ENCODE measurements at places on chromosomes 12 and 14.

DNA sequence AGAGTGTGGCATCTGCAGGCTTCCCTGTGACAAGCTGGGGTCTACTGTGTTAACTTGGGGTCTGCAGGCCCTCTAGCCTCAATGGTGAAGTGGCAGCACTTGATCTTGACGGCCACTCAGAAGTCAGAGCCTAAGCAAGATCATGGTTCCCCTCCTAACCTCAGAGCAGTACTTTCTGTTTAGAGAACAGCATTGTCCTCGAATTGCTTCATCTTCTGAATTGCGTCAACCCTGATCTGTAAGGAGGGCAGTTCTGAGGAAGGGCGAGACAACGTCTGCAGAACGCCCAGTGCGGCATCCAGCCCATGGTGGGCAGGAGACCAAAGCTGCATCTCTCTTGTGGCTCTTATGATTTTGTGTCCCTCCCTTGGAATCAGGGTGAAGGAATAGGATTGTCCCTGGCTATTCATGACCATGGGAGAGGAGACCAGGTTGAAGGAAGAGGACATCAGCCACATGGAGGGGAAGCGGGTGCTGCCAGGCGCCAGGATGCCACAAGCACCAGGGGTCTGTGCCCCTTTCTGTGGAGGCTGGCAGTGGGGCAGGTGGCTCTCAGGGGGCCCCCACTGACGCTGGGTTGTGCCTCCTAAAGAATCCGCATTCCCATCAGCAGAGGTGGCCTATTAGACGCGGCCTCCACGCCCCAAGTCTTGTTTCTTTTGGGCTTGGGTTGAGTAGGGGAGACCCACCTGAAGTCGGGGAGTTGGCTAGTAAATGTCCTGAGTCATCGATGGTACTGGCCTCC, 2.2 kb downstream of the SERPINA9 start:
- DNase-seq: no peak

DNA sequence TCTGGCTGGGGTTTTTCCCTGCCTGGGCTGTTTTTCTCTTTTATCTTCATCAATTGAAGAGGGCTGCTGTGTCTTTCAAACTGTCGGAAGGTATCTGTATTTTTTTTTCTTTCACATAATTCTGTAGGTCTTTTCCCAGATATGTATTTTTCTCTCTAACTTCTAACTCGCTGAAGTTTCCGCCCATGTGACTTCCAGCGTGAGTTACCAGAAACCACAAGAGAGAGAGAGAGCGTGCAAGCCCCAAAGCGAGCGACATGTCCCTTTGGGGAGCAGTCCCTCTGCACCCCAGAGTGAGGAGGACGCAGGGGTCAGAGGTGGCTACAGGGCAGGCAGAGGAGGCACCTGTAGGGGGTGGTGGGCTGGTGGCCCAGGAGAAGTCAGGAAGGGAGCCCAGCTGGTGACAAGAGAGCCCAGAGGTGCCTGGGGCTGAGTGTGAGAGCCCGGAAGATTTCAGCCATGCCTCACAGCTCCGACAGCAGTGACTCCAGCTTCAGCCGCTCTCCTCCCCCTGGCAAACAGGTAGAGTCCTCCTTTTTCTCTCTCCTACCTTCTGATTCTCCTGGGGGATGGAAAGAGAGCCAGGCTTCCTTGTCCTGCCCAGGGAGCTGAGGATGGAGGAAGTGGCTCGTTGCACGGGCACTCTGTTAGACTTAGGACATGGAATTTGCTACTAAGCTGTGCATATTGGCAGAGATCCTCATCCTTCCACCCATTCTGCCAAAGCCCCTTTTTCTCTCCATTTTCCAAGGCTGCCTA, at the start of gene BATF:
BATF (plus strand) TSS at position 246 of the 759 bp plus-strand sequence; CDS start at position 460, 214 bp downstream.
- peak; percentile 61 for DNase-seq

- no peak for DNase-seq
Observed at GRCh38 chr14:101289230-101289690, 272.0 kb upstream of the DIO3 start.

- DNase-seq: no peak
Observed at GRCh38 chr12:21992823-21993222, 51.6 kb upstream of the ABCC9 start.

DNA sequence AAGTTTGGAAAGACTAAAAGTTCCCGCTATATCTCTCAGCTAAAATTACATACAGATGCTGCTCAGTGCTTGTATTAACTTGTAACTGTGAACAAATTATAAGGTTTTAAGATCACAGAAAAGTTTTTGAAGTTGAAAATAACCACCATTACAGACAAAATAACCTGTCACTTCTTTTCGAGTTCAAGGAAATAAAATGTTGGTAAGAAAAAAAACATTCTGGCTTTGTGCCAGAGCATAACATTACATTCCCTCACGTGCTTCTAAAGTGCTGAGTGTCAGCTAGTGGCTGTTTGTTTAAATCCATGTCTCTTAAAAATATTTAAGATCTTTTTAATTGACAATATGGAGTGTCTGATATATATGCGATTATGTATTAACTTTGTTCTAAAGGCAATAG, 27.2 kb upstream of the ADAMTS20 start:
- no peak for DNase-seq

DNA sequence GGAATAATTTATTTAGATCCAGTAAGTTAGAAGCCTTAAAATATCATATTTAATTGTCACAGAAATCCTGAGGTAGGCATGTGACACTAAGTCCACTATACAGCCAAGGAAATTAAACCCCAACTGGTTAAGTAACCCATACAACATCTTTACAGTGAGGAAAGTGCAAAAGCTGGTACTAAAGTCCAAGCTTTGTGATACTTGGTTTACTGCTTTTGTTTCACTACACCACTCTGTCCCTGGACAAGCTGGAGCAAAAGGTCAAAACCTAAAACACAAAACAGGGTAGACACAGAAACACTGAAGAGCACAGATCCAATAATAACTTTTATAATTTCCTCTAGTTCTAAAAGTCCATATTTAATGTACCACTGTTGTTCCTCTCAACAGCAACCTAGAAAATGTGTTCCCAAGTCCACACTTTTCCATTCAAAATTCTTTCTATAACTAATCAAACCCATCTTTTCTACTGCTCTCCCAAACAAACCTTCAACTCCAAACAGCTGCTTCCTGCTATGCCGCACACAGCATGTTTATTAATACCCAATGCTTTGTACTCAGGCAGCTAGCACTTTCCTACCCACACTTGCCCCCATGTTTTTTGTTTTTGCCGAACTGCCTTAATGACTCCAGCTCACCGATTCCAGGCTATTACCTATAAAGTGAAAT, 90.9 kb downstream of the MED13L start:
- DNase-seq: no peak

DNA sequence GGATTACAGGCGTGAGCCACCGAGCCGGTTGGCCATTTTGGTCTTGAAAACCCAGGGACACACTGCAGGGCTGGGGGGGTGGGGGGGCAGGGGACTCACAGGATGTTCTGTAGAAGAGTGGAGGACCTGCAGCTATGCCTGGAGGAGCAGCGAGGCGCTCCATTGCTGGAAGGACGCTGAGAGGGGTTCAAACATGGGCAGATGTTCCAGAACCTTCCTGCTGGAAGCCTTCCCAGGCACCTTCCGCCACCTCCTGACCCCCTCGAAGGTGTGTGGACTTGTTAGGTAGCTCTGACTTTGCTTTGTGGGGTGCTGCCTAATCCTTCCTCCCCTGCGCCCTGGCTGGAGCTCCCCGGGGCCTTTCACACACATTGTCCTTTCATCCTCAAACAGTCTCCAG, 19.6 kb upstream of the PPP1R13B start:
- no peak for DNase-seq

- no peak for DNase-seq
Observed at GRCh38 chr12:7376196-7376595, 67.8 kb downstream of the CD163L1 start.
